HFFc6 (cell line): ENCODE measurements at places on chromosomes 5 and 9.

GRCh38 chr5:42919600-42919999, 107.9 kb upstream of the SELENOP start:
- DNase-seq: no peak

DNA sequence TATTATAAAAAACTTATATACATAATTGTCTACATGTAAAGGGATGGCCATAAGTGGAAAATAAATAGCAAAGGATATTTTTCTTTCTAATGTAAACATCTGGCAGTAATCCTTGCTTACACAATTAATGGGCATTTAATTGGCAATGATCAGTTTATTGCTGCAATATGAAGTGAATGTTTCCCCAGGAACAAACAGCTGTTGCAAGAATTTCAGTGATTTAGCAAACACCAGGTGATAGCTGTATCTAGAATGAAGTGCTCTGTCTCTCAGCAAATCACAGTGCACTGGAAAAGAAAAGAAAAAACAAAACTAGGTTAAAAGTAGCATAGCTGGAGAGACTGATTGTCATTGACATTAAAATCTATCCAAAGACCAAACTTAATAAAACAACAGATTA, 594.5 kb upstream of the ARRDC3 start:
- DNase-seq: no peak

GRCh38 chr9:86252870-86253269, 6.6 kb downstream of the C9orf153 start:
- DNase-seq: no peak

GRCh38 chr5:96143450-96143849, 181.8 kb upstream of the ELL2 start:
- peak; percentile 46 for DNase-seq

GRCh38 chr5:158921441-158922262, 178.1 kb downstream of the EBF1 start:
- DNase-seq: no peak

- peak; percentile 60 for DNase-seq
These were observed 13.5 kb downstream of the MOCS2 start for GRCh38 chr5:53095931-53096525.

DNA sequence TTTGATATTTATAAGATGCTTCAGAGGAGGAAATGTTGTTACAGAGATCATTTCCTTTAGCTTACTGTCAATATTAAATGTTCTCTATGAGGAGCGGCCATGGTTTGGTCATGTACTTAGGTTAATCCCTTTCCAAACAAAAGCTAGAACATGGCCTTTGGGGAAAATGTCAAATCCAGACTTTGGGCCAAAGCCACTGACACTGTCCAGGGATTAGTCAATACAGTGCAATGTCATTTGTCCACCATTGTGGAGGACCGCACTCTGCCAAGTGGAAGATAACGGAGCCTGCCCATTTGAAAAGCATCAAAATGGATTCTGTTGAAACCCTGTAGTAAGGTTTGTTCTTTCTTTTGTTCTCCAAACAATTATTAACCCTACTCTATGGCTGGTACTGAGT, 50.1 kb downstream of the FRMPD1 start:
- no peak for DNase-seq

- no peak for DNase-seq
These were observed 26.0 kb downstream of the GARNL3 start for GRCh38 chr9:127290561-127291065.

GRCh38 chr9:68895741-68896478, 118.0 kb downstream of the PRKACG start:
- DNase-seq: no peak

DNA sequence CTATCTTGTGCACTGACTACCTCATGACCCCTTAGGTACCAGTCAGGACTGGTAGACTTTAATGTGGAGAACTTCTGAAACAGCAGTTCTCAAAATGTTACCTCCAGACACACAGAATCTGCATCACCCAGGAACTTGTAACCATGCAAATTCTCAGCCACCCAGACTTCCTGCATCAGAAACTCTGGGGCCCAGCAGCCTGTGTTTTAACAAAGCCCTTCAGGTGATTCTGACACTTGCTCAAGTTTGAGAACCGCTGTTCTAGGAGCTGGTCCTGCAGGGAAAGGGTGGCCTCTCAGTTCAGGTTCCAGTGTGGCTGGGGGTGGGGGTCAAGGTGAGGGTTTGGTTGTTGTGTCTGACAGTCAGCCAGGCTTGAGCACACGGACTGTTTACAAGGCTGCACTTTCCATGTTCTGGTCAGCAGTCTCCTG, 28.4 kb downstream of the ZFP62 start:
- DNase-seq: no peak

- DNase-seq: peak; percentile 3
These were observed 3.8 kb downstream of the BRINP1 start for GRCh38 chr9:119365291-119366027.

DNA sequence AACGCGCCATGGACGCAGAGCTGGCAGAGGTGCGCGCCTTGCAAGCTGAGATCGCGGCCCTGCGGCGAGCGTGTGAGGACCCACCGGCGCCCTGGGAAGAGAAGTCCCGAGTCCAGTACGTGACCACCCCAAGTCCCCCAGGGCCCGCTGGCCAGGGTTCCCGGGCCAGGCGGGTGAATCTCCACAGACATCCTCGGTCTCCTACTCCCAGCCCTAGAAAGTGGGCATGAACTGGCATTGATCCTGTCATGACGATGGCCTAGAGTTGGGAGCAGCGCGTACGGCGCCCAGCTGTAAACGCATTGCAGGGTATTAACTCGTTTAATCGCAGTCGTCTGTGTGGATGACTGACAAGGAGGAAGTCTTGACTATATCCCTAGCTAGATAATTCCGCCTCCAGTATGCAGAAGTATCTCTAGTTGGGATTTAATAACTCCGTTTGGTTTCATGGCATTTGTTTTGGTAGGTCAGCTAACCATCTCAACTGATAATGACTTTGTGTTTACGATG, 293 bp downstream of the CENPP start:
- DNase-seq: no peak

GRCh38 chr5:120327180-120327579, 136.9 kb upstream of the PRR16 start:
- DNase-seq: no peak

GRCh38 chr5:118834710-118835109, 153.6 kb downstream of the DTWD2 start:
- DNase-seq: no peak

DNA sequence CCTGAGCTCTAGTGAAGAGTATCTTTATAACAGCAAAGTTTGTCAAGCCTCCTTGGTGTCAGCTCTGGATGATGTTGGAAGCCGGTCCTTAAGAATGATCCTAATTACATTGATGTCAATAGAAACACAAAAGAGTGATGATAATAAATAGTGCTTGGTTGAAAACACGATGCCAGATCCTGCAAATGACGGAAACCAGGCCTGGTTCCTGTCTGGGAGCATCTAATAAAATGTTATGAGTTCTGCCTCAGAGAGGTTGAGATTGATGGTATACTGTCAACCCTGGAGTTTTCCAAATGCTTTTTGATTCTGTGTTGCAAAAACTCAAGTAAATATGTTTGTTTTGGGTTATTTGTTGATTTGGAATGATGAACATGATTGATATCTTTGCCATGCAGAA, 23.3 kb downstream of the HMHB1 start:
- no peak for DNase-seq
